ELF-1 (cell line): ENCODE measurements at places on chromosomes 4 and X.

DNA sequence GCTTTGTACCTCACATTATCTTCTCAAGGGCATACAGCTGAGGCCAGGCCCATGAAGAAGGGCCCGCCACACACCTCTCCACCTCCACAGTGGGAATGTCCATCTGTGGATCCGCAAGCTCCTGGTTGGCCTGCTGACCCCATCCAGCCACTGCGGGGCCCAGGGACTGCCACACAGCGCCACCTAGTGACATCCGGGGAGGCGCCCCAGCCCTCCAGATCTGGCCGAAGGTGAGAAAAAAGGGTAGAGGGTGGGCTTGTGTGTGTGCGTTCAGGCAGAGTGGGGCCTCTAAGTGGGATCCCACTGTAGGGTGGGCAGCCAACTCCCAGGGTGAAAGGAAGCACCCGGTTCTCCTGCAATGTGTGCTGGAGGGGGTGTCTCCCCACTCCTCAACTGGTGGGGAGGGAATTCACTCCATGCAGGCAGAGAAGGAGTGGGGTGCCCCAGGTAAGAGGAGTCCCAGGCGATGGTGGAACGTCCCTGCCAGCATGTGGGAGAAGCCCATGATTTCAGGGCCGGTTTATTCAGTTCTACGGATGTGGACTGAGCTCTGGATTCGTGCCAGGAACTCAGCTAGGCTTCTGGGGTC lies 117.3 kb downstream of the ENPP6 start:
- DNase-seq: peak; percentile 60

DNA sequence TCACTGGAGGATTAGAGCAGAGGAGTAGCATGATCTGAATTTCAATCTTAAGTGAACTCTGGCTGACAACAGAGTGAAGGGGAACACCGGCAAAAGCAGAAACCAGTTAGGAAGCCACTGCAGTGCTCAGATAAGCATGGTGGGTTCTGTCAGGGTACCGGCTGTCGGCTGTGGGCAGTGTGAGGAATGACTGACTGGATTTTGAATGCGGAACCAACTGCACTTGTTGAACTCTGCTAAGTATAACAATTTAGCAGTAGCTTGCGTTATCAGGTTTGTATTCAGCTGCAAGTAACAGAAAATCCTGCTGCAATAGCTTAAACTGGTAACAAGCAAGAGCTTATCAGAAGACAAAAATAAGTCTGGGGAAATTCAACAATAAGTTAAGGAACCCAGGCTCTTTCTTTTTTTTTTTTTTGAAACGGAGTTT lies 5.2 kb downstream of the HTT start:
- no peak for DNase-seq

DNA sequence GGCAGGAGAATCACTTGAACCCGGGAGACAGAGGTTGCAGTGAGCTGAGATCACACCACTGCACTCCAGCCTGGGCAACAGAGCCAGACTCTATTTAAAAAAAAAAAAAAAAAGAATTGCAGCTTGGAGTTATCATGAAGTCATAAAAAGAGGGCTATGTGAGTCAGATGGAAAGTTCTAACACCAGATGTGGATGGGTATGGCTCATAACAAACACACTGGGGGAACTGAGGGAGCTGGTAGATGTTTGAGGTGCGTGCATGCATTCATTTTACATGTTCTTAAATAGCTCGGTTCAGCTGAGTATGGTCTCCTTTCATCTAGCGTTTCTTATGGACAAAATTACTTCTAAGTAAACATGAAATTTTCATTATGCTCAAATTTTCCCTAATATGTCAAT lies 11.7 kb downstream of the TRMT2B start:
- DNase-seq: no peak

GRCh38 chrX:25004485-25005032 lies 11.2 kb downstream of the ARX start:
- no peak for DNase-seq

- DNase-seq: no peak
Measured at GRCh38 chr4:174199735-174200134, 83.7 kb downstream of the FBXO8 start.

DNA sequence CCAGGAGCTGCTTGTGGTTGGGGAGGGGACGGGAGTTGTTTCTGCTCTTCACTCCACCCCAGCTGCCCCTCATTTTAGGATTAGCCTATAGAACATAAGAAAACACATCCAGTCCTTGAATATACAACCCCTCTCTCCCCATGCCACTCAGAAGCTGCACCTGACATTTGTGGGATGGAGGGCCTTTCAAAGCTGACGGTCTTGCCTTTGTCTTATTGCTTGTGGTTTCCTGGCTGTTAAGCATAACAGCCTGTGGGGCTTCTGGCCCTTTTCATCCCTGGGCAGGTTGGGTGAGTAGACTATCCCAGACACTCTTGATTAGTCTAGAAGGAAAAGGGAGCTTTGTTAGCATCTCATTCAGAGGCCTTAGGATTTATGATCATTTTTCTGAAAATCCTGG lies 407.6 kb upstream of the BOD1L1 start:
- DNase-seq: peak; percentile 56

DNA sequence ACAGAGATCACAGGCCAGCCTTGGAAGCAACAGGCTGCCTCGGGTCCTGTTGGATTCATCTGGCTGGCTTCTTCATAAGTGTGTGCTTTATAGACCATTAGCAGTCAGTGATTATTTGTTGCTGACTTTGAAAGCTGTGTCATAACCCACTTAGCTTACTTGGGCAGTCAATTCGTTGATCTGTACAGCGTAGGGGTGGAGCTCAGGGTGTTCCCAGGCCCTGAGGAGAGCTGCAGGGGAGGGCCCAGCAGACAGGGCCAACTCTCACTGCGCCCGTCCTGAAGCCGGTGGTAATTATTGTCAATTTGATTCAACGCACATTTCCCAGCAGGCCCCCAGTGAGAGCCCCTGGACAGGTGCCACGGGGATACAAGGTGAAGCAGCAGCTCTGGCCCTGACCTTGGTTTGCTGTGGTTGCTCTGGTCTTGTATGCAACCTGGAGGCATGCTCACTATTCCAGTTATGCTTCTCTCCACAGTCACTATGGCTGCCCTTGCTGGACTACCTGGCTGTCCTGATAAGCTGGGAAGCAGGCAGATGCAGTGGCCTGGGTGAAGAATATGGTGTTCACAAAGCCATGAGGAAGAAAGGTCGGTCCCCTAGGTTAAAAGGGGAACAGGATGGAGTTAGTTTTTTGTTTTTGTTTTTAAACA lies 40.1 kb upstream of the HMGB3 start:
- DNase-seq: no peak

- DNase-seq: peak; percentile 47
Measured at GRCh38 chr4:153257991-153258390, 53.7 kb downstream of the TRIM2 start.

- no peak for DNase-seq
Measured at GRCh38 chr4:136917312-136918110, 614.8 kb downstream of the PCDH18 start.

DNA sequence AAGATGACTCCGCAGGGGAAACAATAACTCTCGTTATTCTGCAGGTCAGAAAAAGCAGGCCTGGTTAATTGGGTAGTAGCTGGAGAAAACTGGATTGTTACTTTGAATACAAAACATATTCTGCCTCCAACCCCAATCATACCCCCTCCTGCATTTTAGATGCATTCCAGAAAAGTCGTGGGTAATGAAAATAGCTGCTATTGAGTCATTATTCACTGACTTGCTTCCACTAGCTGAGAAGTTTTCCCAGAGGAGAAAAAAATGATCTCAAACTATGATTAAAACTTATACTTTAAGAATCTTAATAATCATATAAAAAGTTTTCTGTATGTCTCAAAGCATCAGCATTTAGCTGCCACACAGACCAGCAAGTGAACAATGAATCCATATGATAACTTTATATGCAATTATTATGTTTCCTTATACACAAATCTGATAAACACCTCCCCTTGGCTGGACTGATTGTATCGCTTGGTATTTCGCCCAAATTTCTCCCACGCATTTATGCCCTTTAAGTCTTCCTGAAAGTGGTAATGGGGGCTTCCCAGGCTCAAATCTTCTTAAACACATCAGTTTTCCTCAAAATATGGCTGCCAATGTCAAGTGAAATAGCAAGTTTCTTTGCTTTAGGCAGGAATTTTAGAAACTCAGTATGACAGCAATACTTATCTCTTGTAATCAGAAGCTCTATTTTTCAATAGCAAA lies 181.0 kb downstream of the LDB2 start:
- no peak for DNase-seq

- no peak for DNase-seq
Measured at GRCh38 chr4:1826531-1827350, 29.2 kb downstream of the LETM1 start.

DNA sequence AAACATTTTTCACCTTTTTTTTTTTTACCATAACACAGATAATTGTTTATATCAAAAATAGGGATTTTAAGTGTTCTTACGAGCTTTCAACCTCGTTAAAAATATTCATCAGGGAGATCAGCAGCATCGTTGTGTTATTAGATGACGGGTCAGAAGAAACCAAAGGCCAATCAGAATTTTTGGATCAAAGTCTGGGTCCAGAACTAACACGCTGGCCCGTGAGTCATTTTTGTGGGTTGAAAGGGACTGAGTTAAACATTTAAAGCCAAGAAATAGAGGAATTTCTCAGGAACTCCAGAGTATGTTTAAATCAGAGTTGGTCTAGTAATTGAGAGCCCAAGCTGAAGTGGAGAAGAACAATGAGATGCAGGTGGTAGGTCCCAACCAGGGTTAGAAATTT lies 170.8 kb downstream of the TLL1 start:
- DNase-seq: no peak

DNA sequence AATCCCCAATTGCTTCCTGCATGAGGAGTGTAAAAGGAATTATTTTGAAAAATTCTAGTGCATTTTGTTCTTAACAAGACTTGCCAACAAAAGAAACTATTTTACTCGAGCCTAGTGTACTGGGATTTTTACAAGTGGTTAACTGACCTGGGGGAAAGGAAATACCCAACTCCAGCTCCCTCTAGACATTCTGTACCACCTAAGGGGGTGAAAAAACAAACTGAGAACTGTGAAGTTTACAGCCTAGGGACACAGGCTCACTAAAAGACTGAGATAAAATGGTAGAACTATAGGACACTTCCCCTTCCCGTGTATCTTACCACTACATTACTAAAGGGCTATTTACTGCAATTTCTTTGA lies 2.6 kb upstream of the ADH5 start:
- peak; percentile 21 for DNase-seq

GRCh38 chr4:164383358-164384220 lies 370.3 kb upstream of the SMIM31 start:
- DNase-seq: peak; percentile 51

DNA sequence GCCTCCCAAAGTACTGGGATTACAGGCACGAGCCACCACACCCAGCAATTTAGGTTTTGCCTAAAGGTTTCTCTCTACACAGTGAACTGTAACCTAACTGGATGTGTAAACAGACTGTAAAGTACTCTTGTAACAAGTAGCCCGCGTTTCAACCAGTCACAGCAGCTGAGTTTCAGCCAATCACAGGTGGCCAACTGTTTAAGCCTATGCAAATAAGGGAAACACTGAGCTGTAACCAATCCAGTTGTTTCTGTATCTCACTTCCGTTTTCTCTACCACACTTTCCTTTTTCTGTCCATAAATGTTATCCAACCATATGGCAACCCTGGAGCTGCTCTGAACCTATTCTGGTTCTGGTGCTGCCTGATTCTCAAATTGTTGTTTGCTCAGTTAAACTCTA lies 59.9 kb downstream of the DIPK2B start:
- DNase-seq: no peak

DNA sequence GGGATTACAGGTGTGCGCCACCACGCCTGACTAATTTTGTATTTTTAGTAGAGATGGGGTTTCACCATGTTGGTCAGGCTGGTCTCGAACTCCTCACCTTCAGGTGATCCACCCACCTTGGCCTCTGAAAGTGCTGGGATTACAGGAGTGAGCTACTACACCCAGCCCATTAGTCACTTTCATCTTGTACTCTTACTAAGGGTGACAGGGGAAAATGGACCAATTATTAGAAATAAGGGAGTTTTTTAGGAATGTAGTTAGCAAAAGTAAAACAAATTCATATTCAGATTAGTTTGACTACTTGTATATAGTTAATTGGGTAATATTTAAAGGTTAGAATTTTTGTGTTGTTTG lies 26.1 kb downstream of the SMARCA5 start:
- DNase-seq: no peak

- no peak for DNase-seq
Measured at GRCh38 chrX:67104982-67105757, 438.7 kb upstream of the AR start.

GRCh38 chr4:184477201-184477999 lies 3.0 kb upstream of the IRF2 start:
- DNase-seq: no peak

DNA sequence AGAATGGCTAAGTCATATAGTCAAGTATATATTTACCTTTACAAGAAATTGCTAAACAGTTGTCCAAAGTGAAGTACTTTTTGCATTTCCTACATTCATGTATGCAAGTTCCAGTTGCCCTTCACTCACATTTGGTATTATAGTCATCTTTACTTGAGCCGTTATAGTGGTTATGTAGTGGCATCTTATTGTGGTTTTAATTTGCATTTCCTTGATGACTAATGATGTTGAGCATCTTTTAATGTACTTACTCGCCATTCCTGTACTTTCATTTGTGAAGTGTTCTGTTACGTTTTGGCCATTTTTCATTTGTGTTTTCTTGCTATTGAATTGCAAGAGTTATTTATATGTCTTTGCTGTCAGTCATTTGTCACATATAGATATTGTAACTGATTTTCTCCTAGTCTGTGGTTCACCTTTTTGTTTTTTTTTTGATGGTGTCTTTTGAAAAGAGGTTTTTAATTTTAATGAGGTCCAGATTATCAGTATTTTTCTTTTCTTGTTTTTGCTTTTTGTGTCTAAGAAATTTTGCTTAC lies 27.6 kb downstream of the ARFIP1 start:
- DNase-seq: no peak

GRCh38 chrX:52082578-52082977 lies 13.6 kb upstream of the MAGED4B start:
- no peak for DNase-seq
